Activated naive CD4-positive, alpha-beta T cell treated with anti-CD3 and anti-CD28 coated beads for 36 hours (primary cell): ENCODE measurements at places on chromosomes 2 and 18.
A peak's percentile ranks its signal among the peaks of the same experiment; 100 is the strongest.

DNA sequence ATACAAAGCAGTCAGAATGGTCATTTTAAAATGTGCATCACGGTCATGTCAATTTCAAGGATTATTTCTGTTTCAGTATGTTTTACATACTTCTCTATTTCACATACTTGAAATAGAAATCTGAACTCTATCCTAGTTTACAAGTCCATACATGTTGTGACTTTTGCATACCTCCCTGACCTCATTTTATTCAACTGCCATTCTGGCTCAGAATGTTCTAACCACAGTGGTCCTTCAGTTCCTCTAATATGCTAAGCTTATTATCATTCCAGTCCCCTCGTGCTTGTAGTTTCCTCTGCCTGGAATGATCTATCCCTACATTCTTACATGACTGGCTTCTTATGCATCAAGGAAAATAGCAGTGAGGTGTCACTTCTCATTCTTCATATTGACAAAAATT is 295.6 kb downstream of the KIAA1328 start:
- DNase-seq = no peak

GRCh38 chr2:198097630-198098029 is 293.2 kb downstream of the PLCL1 start:
- DNase-seq = no peak

DNA sequence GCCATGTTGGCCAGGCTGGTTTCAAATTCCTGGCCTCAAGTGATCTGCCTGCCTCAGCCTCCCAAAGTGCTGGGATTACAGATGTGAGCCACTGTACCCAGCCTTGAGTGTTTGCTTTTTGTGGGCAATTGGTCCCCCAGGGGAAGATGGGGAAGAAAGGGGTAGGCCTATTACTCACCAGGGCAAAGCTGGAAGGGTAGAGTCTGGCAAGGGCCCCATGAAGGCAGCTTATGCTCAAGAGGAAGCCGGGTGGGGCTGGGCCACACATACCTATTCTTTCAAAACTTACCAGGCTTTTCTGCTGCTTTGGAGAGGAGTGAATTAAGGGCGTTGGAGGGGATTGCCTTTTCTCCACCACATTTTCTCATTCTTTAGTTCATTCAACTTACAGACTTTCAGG is 24.5 kb upstream of the CD28 start:
- DNase-seq = peak; percentile 37

GRCh38 chr2:60493804-60494387 is 59.6 kb downstream of the BCL11A start:
- no peak for DNase-seq

DNA sequence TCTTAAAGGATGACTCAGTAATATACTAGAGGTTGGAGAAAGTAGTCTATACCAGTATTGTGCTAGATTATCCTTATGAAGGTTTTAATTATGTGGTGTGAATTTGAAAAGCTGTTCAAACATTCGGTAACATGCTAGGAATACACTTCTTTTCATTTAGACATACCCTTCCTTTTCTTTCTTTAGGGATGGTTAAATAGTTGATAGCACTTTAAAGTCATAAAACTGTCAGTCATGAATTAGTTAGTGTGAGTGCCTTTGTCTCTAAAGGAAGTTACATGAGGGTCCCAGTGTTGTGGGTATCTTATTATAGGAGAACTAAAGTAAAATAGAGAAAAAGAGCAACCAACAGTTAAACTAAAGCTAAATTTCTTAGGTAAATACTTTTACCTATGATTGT is 149.3 kb downstream of the CSRNP3 start:
- DNase-seq = no peak
